ENCODE measurements at places on chromosomes 11 and 22.

DNA sequence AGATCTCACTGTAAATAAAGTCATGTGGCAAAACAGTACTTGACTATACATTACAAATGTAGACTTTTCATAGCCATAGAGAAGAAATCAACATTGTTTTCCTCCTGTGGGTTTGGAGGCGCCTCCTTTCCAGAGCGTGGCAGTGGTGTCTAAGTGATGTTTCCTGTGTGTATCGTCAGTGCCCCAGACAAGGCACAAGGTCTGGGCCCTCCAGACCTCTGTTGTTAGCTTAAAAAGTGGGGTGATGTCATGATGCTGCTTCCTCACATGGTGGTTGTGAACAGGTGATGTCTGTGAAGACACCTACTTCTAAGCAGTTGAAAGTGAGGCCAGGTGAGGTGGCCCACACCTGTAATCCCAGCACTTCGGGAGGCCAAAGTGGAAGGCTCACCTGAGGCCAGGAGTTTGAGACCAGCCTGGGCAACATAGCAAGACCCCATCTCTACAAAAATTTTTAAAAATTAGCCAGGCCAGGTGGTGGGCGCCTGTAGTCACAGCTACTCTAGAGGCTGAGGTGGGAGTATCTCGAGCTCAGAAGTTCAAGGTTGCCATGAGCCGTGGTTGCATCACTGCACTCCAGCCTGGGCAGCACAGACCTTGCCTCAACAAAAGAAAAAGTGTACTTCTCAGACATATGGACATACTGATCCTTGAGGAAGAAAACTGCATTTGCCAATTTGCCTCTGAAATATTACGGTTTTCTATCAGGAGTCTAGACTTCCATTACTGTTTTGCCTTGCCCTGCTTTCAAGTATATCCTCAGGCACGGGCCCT is 15.7 kb downstream of the NUP50 start:
- no peak for DNase-seq

GRCh38 chr11:15675683-15676082 is 561.0 kb downstream of the INSC start:
- DNase-seq: no peak

- no peak for DNase-seq
Measured at GRCh38 chr11:83662494-83662893, 376.3 kb upstream of the CCDC90B start.

DNA sequence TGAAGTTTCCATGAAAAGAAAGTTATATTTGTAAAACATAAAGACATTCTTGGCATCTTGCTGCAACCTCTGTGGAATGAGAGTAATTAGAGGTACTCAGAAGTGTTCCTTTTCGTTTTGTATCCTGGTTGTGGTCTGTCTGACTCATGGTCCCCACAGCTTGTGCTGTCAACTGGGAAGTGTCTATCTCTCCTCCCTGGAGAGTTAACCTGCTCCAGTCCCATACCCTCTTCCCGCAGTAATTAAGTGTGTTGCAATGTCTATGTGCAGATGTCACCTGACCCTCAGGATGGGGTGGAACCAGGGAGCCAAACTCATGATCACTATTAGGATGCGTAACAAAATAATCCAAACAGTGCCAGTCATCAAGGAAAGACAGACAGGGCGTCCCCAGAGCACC is 23.0 kb upstream of the ZDHHC13 start:
- no peak for DNase-seq

- DNase-seq: no peak
Measured at GRCh38 chr22:49977578-49977977, 17.0 kb downstream of the PIM3 start.

GRCh38 chr22:40602231-40602630 is 34.3 kb downstream of the MRTFA start:
- no peak for DNase-seq

GRCh38 chr11:104844451-104844850 is 53.8 kb downstream of the CASP12 start:
- DNase-seq: no peak

- no peak for DNase-seq
Measured at GRCh38 chr22:17137861-17138425, 16.8 kb upstream of the TMEM121B start.

DNA sequence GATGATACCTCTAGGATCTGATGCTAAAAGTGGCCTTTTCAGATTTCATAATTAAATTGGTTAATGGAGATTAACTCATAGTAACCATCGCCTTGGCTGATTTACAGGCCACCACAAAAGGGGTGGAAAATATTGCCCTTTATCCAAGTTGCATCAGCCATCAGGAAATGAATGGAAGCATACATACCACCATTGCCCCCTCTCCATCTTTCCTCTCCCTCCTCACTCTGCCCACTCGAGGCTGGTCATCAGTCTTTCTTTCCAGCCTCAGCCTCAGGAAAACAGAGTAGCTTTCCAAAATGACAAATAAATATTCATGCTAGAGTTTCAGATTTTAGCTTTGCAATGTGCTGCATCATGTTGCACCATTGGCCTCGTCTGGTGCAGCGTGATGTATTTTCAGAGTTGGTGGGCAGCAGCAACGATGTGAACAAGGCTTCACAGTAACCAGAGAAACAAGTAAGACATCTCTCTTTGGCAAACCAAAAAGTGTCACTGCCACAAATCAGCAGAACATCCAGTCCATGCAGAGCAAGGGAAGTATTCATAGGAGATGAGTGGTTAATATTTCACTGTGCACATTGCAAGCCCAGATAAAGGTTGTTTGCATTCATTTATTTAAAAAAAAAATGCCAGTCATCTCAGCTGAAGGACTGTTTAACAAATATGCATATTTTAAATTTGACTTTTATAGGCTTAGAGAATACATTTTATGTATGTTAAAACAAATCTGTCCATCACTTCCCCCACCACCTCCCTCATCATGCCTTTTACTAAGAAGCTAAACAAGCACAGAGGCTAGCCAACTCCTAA is 136.7 kb upstream of the FAT3 start:
- no peak for DNase-seq

DNA sequence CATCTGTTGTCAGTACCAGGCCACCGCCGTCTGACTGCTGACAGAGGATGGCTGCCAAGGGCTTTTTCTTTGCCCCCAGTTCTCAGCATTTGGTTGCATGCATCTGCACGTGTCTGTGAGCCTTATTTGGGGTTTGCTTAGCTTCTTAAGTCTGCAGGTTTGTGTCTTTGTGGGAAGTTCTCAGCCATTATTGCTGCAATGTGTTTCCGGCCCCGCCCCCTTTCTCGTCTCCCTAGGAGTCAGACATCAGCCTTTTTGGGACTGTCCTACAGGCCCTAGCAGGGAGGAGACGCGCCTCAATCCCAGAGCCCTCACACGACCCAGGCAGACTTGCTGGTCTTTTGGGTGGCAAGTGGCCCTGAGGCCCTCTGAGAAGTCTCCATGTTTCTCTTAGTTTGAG is 8.0 kb downstream of the MOB2 start:
- no peak for DNase-seq

DNA sequence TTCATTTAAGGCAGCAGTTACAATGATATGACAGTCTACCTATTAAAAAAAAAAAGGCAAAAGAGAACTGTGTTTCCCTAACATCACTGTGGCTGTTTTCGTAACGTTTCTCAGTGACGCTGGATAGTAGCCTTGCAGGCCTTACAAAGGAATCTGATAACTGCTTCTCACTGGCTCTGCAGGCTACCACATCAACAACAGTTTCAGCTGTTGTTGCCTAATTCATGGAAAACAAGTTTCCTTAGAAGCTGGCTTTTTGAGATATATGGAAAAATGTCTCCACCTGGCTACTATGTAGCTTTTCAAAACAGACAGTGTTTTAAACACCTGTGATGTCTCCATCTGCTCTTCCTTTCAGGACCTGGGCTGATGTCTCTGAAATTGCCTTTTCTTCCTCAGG is 3.8 kb downstream of the OR51V1 start:
- DNase-seq: no peak

GRCh38 chr11:112877581-112877980 is 83.6 kb upstream of the NCAM1 start:
- DNase-seq: no peak

GRCh38 chr11:68684385-68685356 is at the start of gene GAL:
GAL (plus strand) TSS chr11:68684544; CDS start chr11:68684924, 380 bp downstream.
- no peak for DNase-seq

DNA sequence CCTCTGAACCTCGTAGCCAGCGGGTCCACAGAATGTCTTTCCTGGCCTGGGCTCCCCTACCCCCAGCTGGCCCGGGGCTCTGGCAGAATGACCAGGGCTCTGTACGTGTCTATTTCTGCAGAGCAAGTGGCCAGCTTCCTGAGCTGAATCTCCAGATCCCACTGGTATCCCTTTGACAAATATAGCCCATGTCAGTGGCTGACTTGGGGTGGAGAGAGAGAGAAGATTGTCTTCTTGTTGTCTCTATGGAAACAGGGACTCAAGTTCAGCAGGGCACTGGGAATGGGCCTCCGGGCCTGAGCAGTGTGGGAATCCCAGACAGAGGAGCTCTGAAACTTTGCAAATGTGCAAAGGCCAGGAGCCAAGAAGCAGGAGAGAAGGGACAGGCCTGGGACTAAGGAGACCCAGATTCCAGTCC is 33.9 kb downstream of the ANO1 start:
- no peak for DNase-seq

GRCh38 chr11:75700940-75701339 is 16.7 kb upstream of the MOGAT2 start:
- no peak for DNase-seq

- no peak for DNase-seq
Measured at GRCh38 chr11:128234143-128234542, 353.2 kb downstream of the ETS1 start.

DNA sequence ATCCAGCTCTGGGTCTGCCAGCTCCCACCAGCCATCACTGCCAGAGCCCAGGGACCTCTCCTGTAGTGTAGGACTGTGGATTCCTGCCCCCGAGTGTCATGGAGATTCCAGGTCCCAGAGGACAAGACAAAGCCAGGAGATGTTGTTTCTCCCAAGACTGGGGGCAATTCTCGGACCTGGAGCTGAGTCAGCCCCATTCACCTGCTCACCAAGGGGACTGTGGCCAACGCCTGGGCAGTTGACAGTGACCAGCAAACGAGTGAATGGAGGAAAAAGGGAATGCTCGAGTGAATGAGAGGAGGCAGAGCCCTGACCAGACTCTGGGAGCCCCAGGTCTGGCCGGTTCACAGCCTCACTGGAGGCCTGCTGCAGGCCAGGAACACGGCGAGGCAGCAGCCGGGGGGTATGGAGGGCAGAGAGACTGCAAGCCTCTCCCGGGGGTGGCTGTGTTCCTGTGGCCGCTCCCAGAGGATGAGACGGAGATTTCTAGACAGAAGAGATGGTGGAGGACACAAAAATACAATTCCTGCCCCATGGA is 61.3 kb upstream of the PRR5 start:
- no peak for DNase-seq

- DNase-seq: no peak
Measured at GRCh38 chr11:47378836-47379170, 456 bp upstream of the SPI1 start.

DNA sequence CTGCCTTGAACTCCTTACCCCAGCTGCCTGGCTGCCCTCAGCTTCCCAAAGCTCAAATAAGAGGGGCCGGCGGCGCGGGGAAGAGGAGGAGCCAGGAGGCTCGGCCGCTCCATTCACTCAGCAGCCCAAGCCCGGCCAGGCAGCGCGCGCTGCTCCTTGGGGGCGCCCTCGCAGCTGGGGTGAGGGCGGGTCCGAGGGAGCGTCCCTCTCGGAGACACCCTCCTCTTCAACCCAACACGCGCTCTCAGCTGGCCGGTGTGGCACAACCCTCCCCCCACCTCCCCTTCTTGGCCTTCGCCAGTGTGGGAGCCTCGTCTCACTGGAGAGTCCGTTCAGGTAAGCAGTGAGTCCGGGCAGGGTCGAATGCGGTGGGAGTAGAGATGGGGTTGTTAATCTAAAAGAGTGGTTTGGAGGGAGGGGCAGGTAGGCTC is at the start of gene WT1:
TSS of gene WT1 (minus strand) at position 29 of the 431 bp plus-strand sequence.
- DNase-seq: no peak

DNA sequence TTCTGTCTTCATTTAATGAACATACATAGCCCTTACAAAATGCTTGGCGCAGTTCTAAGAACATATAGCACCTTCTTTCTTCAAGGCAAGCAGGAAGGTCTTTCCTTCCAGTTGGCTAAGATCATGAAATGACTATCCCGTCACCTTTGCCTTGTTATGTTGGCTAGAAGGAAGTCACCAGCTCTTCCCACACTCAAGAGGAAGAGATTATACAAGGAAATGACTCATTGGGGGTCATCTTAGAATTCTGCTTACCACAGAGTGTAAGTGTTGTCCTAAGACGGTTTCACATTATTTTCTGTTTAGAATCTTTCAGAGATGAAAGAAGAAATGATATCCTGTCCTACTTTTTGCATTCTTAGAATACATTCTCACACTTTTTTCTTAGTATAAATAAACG is 808.0 kb upstream of the LUZP2 start:
- no peak for DNase-seq
